Stimulated activated memory B cell treated with anti-CD40 and anti-IgM and Interleukin-4, amounts not matched to agents 10 μg/mL and 1 μg/mL and 100 μg/mL, for 72 hours (primary cell): ENCODE measurements at places on chromosomes 6 and 20.

DNA sequence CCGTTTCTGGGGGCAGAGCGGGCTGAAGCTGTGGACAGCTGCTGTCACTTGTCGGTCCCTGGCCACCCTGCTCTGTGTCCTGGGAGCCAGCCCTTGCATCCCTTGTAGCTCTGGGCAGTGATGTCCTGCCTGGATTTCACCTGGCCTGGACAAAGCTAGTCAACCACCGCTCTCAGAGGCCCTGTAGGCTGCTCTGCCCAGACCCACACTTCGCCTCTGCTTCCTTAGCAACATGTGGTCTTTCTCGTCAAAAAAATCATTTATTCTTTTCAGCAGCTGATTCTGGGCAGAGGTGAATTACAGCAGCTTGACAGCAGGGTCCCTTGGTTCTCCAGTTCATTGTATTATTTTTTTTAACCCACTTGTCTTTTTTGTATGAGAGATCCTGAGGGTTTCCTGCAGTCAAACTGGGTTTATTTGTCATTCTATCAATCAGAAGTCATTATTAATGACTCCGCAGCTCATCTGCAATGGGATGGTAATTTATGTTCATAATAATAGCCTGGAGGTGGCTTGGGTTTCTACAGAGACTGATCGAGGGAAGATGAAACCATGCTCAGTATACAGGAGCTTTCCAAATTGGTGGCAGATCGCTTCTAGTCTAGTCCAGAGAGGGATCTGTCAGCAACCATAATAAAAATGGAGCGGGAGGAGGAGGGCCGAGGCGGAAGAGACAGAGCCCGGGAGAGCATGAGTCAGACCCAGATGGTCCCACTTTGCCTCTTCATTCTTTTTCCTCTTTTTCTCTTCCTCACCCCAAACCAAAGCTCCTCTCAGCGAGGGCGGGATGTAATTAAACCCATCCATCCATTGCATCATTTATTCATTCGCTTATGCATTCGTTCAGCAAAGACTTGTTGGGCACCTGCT, 22.4 kb downstream of the EDN3 start:
- H3K36me3 ChIP-seq, result no peaks in the 10 kb centered on the region
- no peak overlapping the region for H3K4me3 ChIP-seq
- ATAC-seq, result no peak
- peaks cover 34% of the 10 kb centered on the region for H3K27me3 ChIP-seq

- no peaks in the 10 kb centered on the region for H3K36me3 ChIP-seq
- H3K27ac ChIP-seq, result no peak overlapping the region
- no peaks in the 10 kb centered on the region for H3K4me1 ChIP-seq
- no peak for ATAC-seq
- no peaks in the 10 kb centered on the region for H3K27me3 ChIP-seq
- H3K4me3 ChIP-seq, result no peak overlapping the region
Observed at GRCh38 chr6:123211777-123212545, 215.9 kb downstream of the CLVS2 start.

GRCh38 chr6:161745594-161746141, 471.8 kb upstream of the AGPAT4 start:
- no peaks in the 10 kb centered on the region for H3K36me3 ChIP-seq
- H3K4me1 ChIP-seq, result no peaks in the 10 kb centered on the region
- H3K4me3 ChIP-seq, result no peak overlapping the region
- no peak for ATAC-seq

GRCh38 chr6:107641500-107641941, 151.6 kb downstream of the SOBP start:
- H3K27me3 ChIP-seq, result no peaks in the 10 kb centered on the region
- H3K4me1 ChIP-seq, result peaks cover 59% of the 10 kb centered on the region
- ATAC-seq, result no peak

GRCh38 chr6:33958526-33959328, 154.9 kb upstream of the MLN start:
- ATAC-seq, result no peak
- no peak overlapping the region for H3K4me3 ChIP-seq
- H3K27ac ChIP-seq, result no peak overlapping the region
- no peaks in the 10 kb centered on the region for H3K36me3 ChIP-seq
- H3K27me3 ChIP-seq, result peaks cover 72% of the 10 kb centered on the region

DNA sequence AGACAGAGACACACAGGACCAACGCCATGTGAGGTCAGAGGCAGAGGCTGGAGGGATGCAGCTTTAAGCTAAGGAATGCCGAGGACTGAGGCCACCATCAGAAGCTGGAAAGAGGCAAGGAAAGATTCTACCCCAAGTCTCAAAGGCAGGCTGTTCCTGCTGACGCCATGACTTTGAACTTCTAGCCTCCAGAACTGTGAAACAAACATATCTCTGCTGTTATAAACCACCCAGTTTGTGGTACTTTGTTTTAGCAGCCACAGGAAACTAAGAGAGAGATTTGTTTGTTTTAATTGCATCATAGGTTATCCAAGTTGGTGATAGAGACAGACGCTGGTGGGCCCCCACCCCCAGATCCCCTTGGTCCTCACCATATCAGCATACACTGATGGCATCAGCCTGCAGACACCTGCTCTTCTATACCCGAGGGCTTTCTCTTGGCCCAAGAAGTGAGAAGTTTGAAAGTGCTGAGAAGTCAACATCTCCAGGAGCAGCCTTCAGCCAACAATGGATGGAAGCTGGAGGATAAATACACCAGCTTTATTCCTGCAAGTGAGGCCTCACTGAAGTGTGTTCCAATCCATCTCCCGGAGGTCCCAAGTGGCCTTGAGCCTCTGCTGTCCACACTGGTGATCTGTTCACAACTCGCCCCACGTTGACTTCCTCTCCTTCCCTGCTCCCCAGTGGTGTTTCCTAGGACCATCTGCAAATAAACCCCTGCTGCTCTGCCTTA, 154.7 kb downstream of the BTBD3 start:
- H3K4me3 ChIP-seq, result no peak overlapping the region
- no peak overlapping the region for H3K27ac ChIP-seq
- no peaks in the 10 kb centered on the region for H3K4me1 ChIP-seq
- peak; percentile 21 for ATAC-seq
- no peaks in the 10 kb centered on the region for H3K27me3 ChIP-seq

DNA sequence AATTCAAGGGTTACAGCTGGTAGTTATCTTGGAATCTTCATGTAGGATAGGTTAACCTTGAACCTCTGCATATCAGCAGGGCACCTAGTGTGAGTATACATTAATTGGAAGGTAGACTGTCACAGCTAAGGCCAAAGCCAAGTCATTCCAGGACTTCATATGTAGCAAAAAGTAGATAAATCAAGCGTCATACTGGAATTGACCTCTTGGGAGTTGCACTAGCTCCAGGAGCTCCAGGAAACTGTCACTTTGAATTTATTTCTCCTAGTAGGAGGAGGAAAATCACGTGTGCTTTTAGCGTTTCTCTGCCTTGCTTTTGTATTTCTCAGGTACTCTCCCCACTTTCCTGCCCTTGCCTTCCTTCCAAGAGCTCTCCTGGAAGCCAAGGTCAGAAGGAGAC, 30.3 kb downstream of the RIPOR2 start:
- H3K27ac ChIP-seq, result peak overlapping the region; percentile 90
- no peak for ATAC-seq
- H3K4me1 ChIP-seq, result peaks cover 97% of the 10 kb centered on the region

DNA sequence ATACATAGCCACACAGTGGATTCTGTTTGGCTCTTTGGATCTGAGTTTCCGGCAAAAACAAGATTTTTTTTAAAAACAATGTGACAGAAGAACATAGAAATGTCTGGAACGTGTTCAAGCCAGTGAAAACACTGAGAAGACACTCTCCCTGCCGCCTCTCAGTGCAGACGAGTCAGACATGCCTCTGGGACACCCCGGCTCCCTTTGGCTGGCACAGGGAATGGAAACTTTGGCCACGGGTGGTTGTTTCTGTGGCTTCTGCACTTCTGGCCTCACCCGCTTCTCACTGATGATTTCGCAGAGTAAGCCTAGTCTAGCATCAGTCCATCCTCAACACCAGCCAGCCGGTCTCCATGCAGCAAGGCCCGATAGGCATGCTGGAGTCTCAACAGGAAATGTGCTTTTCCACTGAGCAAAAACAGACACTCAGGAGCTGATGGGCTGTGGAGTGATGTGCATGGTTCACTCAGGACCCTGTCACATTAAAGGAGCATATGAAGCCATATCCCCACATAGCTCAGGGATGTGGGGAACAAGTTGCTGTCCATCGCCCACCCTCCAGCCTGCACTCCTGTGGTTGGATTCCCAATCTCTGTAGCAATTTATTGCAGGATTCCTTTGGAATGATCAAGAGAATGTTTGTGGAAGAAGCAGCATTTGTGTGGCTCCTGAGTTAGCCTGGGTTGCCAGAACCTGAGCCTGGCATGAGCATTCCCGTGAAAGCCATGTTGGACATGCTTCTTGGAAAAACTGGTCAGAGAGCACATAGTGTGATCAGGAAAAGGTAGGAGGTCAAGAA, 262.0 kb upstream of the RIN2 start:
- no peak overlapping the region for H3K4me3 ChIP-seq
- ATAC-seq, result no peak
- no peaks in the 10 kb centered on the region for H3K36me3 ChIP-seq
- peaks cover 14% of the 10 kb centered on the region for H3K27me3 ChIP-seq
- H3K27ac ChIP-seq, result no peak overlapping the region
- H3K4me1 ChIP-seq, result no peaks in the 10 kb centered on the region

- H3K36me3 ChIP-seq, result no peaks in the 10 kb centered on the region
- no peak for ATAC-seq
- no peak overlapping the region for H3K4me3 ChIP-seq
- H3K4me1 ChIP-seq, result no peaks in the 10 kb centered on the region
Observed at GRCh38 chr6:115821798-115822197, 238.9 kb downstream of the FRK start.

DNA sequence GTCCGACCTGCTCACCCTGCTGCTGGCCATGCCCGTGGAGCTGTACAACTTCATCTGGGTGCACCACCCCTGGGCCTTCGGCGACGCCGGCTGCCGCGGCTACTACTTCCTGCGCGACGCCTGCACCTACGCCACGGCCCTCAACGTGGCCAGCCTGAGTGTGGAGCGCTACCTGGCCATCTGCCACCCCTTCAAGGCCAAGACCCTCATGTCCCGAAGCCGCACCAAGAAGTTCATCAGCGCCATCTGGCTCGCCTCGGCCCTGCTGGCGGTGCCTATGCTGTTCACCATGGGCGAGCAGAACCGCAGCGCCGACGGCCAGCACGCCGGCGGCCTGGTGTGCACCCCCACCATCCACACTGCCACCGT, 885 bp downstream of the NTSR1 start:
- no peaks in the 10 kb centered on the region for H3K36me3 ChIP-seq
- peaks cover 5% of the 10 kb centered on the region for H3K4me1 ChIP-seq
- no peak for ATAC-seq
- peaks cover 90% of the 10 kb centered on the region for H3K27me3 ChIP-seq

- H3K4me1 ChIP-seq, result no peaks in the 10 kb centered on the region
- no peak overlapping the region for H3K27ac ChIP-seq
- H3K4me3 ChIP-seq, result no peak overlapping the region
- H3K27me3 ChIP-seq, result no peaks in the 10 kb centered on the region
Observed at GRCh38 chr6:22668307-22668706, 98.9 kb downstream of the HDGFL1 start.

DNA sequence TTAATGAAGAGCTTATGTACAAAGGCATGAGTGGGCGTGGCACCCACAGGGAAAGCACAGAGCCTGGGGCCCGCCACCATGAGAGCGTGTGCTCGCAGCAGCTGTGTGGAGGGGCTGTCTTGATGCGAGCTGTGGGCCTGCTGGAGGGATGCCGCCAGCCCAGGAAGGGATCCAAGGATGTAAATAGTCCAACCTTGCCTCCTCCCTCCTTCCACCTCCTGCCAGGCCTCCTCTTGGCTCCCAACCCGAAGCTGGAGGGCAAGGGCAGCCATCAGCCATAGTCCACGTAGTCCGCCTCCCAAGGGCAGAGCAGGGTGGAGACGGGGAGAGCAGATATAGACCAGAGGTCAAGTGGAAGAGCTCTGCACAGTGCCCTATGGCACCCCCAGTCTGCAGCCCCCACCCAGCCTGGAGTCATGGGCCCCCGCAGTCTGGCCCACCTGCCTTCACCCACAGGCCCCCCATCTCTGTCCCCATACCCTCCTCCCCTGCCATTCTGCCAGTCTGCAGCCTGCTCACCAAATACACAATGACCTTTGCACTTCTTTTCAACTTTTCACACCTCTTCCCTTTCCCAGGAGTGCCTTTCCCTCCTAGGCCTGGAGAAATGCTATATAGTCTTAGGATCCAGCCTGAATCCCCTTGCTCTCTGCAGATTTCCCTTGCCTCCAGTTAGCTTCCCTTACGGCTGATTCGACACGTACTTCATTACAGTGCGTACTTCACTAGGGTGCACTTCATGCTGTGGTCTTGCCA, 77.1 kb downstream of the SHLD1 start:
- peaks cover 22% of the 10 kb centered on the region for H3K4me1 ChIP-seq
- no peaks in the 10 kb centered on the region for H3K27me3 ChIP-seq
- no peak overlapping the region for H3K27ac ChIP-seq
- ATAC-seq, result no peak
- no peak overlapping the region for H3K4me3 ChIP-seq

GRCh38 chr6:111347589-111347988, 135.4 kb downstream of the REV3L start:
- peaks cover 49% of the 10 kb centered on the region for H3K36me3 ChIP-seq
- H3K27ac ChIP-seq, result no peak overlapping the region
- ATAC-seq, result no peak
- H3K27me3 ChIP-seq, result no peaks in the 10 kb centered on the region
- H3K4me3 ChIP-seq, result no peak overlapping the region

- H3K4me1 ChIP-seq, result no peaks in the 10 kb centered on the region
- H3K27ac ChIP-seq, result no peak overlapping the region
Observed at GRCh38 chr20:61765081-61765870, 300.4 kb downstream of the TAF4 start.

- peak overlapping the region; percentile 64 for H3K4me3 ChIP-seq
- peak; percentile 94 for ATAC-seq
- H3K27ac ChIP-seq, result peak overlapping the region; percentile 83
- peaks cover 5% of the 10 kb centered on the region for H3K36me3 ChIP-seq
Observed at GRCh38 chr6:11460837-11461661, 76.5 kb upstream of the TMEM170B start.

- H3K27me3 ChIP-seq, result no peaks in the 10 kb centered on the region
- ATAC-seq, result no peak
- H3K4me1 ChIP-seq, result no peaks in the 10 kb centered on the region
- no peak overlapping the region for H3K27ac ChIP-seq
- H3K4me3 ChIP-seq, result no peak overlapping the region
Observed at GRCh38 chr6:98777762-98778161, 56.6 kb upstream of the POU3F2 start.

- peaks cover 50% of the 10 kb centered on the region for H3K4me1 ChIP-seq
- H3K4me3 ChIP-seq, result peak overlapping the region; percentile 89
- H3K27ac ChIP-seq, result peak overlapping the region; percentile 94
- ATAC-seq, result no peak
Observed at GRCh38 chr6:46130666-46131065, 877 bp downstream of the ENPP4 start.

DNA sequence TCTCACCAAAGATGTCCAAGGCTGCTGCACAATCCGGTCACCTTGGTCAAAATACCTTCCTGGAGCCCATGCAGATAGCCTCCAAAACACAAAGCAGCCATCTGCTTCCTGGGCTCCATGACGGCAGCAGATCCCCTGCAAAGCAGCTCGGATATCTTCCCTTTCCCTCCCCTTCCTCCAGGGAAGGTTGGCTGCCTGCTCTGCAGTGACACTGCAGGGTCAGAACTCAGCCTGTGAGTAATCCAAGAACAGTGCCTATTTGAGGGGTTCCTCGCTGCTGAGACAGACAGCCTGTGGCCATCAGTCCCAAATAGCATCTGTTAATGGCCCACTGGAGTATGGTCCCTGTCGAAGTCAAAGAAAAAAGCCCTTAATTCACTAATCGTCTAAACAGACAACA, 270.8 kb downstream of the PREX1 start:
- H3K4me1 ChIP-seq, result no peaks in the 10 kb centered on the region
- H3K36me3 ChIP-seq, result no peaks in the 10 kb centered on the region
- H3K27me3 ChIP-seq, result peaks cover under 1% of the 10 kb centered on the region
- ATAC-seq, result no peak
- H3K27ac ChIP-seq, result no peak overlapping the region
